Upper lobe of left lung (tissue), 6 donors: ENCODE measurements at places on chromosomes 7 and 10. TPM values are rescaled to one million over a fixed set of nuclear protein-coding genes. Genes with fewer than 3 reads are reported as not detected.
A peak's percentile ranks its signal among the peaks of the same experiment; 100 is the strongest.

Gene FBXL13
- total RNA-seq = 2.7 TPM

Gene C10orf62
- total RNA-seq = not detected

Gene NUB1
- total RNA-seq = 51.7 TPM

Gene SORCS3
- not detected for total RNA-seq

DNA sequence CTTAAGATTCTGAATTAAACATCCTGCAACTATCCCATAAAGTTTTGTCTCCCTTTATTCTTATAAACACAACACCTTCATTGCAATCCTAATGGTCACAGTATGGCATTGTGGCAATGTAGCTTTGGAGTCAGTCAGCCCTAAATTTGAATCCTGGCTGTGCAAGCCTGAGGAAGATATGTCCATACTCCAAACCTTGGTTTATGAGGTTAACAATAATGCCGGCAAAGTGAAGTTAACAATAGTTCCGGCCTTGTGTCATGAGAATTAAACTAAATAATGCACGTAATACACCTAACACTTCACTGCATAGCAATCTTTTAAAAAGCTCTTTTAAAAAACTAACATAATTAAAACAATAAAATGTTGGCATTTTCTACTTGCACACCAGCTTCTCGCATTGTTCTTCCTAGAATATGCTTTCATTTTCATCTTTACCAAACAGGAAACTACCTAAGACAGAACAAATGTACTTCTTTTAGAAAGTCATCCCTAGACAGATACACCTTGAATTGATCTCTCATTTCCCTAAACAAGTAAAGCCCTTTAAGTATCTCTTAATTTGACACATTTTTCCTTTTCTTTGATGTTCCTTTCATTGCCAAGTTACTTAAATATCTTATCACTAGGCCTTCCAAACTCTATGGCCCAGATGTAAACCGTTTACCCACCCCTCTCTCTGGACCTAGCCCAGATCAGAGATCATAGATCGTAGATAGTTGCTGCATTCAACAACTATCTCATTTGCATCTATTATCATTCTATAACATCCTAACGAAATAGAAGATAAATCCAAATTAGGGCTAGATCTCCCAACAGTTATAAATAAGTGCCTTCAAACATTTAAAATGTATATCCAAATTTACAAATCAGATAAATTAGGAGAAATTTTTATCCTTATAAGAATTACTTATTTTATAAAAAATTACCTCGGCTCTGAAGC lies 66.7 kb downstream of the CREB3L2 start:
- no peak for DNase-seq

DNA sequence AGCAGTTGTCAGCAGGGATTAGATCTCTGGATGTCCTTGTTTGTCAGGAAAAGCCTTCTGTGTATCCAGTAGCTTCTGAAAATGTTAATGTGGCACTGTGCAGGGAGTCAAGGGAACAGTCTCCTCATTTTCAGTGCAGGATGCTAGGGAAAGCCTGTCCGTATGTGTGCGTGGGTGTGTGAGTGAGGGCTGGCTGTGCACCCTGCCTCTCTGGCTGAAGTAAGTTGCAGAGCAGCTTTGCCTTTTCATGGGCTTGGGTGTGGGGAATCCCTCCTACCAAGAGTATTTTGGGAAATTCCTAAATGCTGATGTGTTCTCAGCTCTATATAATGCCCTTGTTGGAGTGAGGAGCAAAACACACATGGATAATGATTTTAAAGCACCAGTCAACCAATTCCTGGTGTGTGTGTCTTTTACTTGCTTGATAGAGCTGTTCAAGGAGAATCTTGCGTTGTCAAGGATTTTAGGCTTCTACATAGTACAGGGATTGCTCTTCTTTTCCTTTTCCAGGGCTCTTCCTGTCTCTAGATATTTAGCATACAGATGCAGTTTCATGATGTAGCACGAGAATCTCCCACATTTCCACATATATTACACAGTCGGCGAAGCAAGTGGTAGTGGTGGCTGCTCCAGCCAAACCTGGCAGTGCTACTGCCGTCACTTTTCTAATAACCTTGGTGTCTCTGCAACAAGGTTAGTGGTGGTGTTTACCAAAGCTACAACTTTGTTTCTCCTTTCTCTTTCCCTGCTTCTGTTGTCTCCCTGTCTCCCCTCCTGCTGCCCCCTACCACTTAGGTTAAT lies 92.8 kb downstream of the MCU start:
- DNase-seq = peak; percentile 37

- no peak for DNase-seq
These were observed at the start of gene DHX32 for GRCh38 chr10:125881192-125881591. TSS of gene DHX32 (minus strand) at chr10:125881292. CDS start at chr10:125880824, 468 bp downstream.

GRCh38 chr10:124003070-124003419 lies 90.4 kb downstream of the CHST15 start:
- DNase-seq = peak; percentile 16

GRCh38 chr7:123846217-123846891 lies 1.4 kb downstream of the HYAL4 start:
- DNase-seq = no peak

DNA sequence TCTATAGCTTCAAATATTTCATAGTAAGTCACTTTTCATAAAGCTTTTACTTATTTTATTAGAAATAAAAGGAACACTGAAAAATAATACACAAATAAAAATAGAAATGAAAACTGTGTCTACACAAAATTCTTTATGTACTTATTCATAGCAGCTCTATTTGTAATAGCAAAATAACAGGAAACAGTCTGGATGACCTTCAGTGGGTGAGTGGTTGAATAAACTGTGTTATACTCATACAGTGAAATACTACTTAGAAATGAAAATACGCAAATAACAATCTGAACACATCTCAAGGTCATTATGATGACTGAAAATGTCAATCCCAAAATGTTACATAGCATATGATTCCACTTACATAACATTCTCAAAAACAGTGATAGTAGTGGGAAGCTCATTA lies 138.7 kb upstream of the PCLO start:
- no peak for DNase-seq

DNA sequence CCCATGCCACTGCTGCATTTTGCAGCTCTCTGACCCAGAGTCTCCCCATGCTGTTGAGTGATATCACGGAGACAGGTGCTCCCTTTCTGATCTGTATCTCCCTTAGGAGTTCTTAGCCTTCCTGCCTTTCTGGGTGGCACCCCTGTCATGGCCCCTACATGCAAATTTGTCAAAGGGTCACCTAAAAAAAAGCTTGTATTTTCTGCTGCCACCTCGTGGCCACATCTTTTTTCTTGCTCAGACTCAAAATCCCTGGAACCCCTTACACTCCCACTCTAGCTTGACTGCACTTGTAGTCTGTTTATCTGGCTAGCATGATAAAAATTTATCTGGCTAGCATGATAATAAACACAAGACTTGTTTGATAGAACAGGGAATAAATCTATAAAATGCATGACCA lies 809.1 kb downstream of the SORCS1 start:
- no peak for DNase-seq

DNA sequence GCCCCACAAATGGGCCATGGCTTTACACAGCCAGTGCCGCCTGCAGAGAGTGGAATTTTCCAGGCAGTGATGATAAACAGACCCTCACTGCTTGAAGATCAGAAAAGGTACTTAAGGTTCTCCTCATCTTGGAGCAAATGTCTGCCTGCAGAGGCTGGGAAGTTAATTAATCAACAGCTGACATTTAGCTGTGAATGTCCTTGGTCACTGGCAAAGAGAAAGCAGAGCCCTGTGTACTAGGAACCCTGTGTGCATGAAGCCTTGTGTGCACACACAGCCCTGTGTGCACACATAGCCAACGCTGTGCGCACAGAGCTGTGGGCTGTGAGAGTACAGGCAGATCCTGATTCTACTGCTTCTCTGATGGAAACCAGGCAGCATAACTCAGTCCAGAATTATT lies 291.6 kb upstream of the MKI67 start:
- DNase-seq = no peak

- DNase-seq = no peak
These were observed 1.9 kb downstream of the TSPAN33 start for GRCh38 chr7:129146237-129146979.

- no peak for DNase-seq
These were observed 92.2 kb downstream of the GATA3 start for GRCh38 chr10:8146650-8147049.

DNA sequence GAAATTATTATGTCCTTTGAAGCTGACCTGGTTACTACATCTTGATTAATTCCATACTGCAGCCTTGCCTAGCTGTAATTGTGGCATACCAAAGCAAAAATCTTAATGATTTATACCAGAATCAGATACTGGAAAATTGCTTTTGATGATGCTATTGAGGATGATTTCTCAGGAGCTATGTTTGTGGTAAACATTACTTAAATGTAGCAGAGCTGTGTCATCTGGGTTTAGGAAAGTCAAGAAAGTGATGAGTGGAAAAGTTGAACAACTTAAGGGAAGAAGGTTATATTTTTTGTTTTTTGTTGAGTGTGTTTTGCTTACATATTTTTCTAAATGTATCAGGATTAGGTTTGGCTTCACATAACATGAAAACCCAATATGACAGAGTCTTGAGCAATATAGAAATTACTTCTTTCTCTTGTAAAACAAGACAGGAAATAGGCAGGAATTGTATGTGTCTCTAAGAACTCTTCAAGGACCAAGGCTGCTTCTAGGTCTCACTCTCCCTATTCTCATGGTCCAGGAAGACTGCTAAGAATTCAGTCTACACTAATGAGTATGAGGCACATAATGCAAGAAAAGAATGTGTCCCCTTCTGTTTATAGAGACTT lies 87.6 kb upstream of the MTPN start:
- no peak for DNase-seq

GRCh38 chr7:70627461-70627860 lies 504.5 kb upstream of the GALNT17 start:
- DNase-seq = no peak

- DNase-seq = no peak
These were observed 241.2 kb downstream of the CCDC7 start for GRCh38 chr10:32687116-32687515.

DNA sequence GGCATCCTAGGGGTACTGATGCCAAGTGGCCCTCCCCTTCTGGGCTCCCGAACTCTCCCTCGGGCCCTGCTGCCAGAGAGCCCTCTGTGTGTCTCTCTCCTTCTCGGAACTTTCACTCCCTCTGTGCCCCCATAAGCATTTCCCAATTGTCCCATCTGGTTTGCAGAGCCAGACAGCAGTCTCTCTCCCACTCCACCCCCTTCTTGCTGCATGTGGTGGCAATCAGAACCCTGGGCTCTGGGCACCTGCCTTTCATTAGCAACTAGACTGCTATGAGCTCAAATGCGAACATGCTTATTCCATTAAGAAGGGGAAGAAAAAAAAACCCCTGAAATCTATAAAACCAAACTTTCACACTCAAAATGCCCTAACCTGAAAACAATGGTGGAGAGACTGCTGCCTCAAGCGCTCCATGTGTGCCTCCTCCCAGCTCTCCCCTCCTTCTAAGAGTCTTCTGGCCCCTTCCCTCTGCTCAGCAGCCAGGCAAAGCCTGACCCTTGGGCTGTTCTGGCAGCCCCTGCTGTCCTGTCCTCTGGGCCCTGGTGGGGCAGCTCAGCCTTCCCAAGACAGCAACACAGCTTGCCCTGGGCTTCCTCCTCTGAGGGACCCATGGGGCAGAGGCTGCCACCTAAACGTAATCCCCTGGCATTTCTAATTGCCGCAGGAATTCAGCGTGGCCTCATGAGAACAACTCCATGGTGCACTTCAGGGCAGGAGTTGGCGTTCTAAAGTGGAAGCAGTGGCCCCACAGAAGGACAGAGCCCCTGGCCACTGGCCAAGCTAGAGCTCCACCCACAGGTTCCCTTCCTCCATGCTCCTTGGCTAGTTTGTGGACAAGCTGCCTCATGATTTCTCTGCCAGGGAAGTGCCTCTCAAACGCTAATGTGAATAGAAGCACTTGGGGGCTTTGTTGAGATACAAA lies 415.4 kb downstream of the PLXNA4 start:
- no peak for DNase-seq

- DNase-seq = no peak
These were observed 274 bp downstream of the PITX3 start for GRCh38 chr10:102241032-102241443.
